Fibroblast of the conjunctiva (primary cell): ENCODE measurements at places on chromosomes 7 and 10.

- no peak for DNase-seq
Observed at GRCh38 chr10:126090443-126090842, 194.1 kb downstream of the FANK1 start.

- no peak for DNase-seq
Observed at GRCh38 chr10:95097805-95098204, 28.5 kb upstream of the CYP2C8 start.

GRCh38 chr10:16828114-16828568, 10.9 kb upstream of the RSU1 start:
- DNase-seq = peak; percentile 77

GRCh38 chr10:96709525-96709924, 10.8 kb downstream of the PIK3AP1 start:
- no peak for DNase-seq

DNA sequence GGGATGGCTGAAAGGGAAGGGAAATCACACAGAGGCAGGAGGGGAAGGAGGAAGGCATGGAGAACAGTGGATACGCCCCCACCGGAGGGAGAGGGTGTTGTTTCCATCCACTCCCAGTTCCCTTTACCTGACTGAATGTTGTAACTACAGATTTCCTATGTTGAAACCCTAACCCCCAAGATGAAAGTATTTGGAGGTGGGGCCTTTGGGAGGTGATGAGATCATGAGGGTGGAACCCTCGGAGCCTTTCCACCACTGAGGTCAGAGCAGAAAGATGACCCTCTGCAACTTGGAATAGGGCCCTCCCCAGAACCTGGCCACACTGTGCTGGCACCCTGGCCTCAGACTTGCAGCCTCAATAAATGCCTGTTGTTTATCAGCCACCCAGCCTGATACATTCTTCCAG, 48.6 kb upstream of the CNPY1 start:
- DNase-seq = no peak

DNA sequence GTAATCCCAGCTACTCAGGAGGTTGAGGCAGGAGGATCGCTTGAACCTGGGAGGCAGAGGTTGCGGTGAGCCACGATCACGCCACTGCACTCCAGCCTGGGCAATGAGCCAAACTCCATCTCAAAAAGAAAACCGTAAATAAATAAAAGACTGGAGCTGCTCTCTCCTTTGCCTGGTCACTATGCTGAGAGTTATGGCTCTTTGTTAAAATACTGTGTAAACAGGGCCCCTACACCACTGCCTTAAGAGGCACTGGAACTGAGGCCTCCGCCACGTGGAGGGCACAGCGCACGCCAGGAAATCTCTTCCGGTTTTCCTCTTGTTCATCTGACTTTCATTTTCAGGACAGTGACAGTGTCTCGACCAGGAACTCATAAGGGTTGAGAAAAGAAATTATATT, 123.3 kb downstream of the PAXIP1 start:
- DNase-seq = no peak

- DNase-seq = no peak
Observed at GRCh38 chr7:55207436-55208125, 157.6 kb upstream of the LANCL2 start.

GRCh38 chr7:48173756-48174382, 2.6 kb downstream of the ABCA13 start:
- DNase-seq = no peak

DNA sequence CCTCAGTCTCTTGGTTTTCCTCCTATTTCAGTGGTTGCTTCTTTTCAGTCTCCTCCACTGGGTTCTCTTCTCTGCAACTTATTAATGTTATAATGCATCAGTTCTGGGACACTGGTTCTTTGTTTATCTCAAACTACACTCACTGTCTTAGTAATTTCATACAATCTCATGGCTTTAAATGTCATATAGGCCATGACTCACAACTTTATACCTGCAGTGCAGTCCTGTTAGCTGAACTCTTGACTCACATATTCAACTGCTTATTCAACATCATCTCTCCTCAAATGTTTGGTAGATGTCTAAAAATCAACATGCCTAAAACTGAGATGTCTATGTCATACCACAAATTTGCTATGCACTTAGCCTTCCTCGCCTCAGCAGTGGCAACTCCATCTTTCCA, 101.2 kb upstream of the PALS2 start:
- DNase-seq = no peak

- DNase-seq = no peak
Observed at GRCh38 chr7:132475669-132476116, 100.6 kb downstream of the PLXNA4 start.
